ENCODE measurements at places on chromosomes 13 and 19.

GRCh38 chr13:48159401-48159800, 64.5 kb upstream of the MED4 start:
- peak; percentile 65 for DNase-seq

- no peak for DNase-seq
These were observed 1055.6 kb downstream of the PCDH17 start for GRCh38 chr13:58687148-58687547.

DNA sequence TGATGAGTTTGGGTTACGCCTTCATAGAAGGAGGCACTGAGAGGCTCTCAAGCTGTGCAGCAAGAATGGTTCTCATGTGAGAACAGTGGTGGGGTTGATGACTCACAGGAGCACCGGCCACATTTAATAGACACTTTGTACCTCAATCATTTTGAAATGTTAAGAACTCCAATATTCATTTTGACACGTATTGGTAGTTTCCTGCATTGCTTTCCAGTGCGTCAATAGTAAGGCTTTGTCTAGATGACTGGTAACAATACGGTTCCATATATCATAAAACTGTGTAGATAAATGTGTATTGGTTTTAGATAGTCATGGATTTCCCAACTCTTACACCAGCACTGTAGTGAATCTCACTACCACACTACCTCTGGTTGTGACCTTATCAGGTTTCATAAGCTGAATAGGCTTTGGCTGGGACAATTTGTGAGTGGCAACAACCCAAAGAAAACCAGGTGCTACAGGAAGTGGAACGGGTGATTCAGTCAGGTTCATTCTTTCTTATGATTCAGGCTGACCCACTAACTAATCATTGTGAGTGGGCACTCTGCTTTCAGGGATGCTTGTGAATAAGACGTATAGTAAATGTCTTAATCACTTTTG, 362.6 kb downstream of the KLF5 start:
- DNase-seq = peak; percentile 8

GRCh38 chr19:49937750-49938381, 8.6 kb upstream of the NUP62 start:
- DNase-seq = peak; percentile 81

DNA sequence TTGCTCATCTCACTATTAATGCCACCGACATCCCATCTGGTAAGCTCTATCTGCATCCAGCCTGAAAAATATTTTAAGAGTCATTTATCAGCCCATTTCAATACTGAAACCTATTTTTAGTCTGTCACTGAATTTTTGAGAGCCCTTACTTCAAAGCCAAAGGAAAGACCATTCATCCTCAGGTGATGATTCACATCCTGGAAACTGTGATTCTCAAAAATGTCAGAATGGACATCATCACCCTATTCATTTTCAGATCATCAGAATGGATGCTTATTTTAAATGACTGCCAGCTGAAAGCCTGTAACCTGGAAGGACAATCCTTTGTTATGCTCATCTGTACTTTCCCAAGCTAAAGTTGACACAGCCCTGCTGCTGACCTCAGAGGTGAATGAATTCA, 27.0 kb downstream of the TNFSF11 start:
- DNase-seq = peak; percentile 6

- DNase-seq = no peak
These were observed 47.2 kb downstream of the TM9SF2 start for GRCh38 chr13:99548448-99548847.

- no peak for DNase-seq
These were observed 80.7 kb downstream of the TEX29 start for GRCh38 chr13:111401151-111401550.

DNA sequence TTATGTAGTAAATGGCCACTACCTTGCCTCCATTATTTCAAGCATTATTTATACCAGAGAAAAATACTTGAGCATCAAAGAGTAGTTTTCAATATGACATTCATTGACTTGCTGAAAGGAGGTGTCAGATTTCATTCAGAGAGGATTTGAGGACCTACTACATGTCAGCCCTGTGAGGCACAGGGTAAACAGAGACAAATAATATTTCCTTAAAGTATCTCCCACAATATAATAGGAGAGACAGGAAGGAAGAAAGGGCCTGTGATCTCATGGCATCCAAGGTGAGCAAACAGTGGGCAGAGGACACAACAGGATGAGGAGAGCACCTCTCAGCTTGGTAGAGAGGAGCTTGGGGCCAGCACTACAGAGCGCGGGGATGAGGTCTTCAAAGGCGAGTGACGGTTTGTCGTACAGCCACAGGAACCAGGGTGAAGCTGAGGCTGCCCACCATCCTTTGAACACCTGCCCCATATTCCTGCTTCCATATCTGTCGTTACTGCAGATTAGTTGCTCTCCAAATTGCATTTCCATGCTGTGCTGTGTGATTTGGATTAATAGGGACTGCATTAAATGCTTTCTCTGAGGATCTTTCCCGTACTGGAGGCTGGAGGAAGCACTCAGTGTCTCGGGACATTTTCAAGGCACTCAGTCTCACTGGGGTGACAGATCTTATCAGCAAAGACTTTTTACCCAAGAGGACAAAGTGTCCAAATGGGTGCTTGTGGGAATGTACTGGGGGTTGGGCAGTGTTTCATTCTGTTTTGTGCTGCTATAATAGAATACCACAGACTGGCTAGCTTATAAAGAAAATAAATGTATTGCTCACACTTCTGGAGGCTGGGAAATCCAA, 59.2 kb downstream of the GJA3 start:
- no peak for DNase-seq

GRCh38 chr13:32642316-32642715, 56.1 kb downstream of the PDS5B start:
- no peak for DNase-seq

DNA sequence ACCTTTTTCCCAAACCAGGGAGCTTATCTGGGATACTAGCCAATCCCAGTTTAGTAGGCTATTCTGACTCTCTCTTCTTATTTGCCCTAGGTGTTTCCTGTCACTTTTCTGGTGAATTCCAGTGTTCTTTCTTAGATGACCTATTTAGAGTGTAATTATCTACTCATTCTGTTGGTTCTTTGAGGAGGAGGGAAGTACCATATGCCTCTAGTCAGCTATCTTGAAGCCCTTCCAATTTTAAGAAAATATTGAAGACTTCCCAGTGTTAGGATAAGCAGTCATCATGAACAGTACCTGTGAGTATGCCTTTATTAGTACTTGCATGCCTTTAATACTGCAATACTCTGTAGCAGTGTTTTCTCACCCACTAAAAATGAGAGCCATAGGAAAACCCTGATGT, 724.3 kb upstream of the SLITRK1 start:
- DNase-seq = peak; percentile 1

- DNase-seq = no peak
These were observed 11.3 kb upstream of the PRKD2 start for GRCh38 chr19:46728208-46728607.

DNA sequence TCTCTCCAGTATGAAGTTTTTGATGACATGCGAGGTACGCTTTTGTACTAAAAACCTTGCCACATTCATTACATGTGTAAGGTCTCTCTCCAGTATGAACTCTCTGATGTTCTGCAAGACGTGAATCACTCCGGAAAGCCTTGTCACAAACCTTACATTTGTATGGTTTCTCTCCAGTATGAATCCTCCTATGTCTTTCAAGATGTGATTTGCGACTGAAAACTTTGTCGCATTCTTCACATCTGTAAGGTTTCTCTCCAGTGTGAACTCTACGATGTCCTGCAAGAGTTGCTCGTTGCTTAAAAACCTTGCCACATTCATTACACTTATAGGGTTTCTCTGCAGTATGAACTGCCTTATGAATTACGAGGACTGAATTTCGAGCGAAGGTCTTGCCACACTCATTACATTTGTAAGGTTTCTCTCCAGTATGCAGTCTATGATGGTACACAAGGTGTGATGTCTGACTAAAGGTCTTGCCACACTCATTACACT, 16.5 kb downstream of the ZNF320 start:
- no peak for DNase-seq

GRCh38 chr13:58977085-58977484, 1186.6 kb downstream of the DIAPH3 start:
- no peak for DNase-seq

DNA sequence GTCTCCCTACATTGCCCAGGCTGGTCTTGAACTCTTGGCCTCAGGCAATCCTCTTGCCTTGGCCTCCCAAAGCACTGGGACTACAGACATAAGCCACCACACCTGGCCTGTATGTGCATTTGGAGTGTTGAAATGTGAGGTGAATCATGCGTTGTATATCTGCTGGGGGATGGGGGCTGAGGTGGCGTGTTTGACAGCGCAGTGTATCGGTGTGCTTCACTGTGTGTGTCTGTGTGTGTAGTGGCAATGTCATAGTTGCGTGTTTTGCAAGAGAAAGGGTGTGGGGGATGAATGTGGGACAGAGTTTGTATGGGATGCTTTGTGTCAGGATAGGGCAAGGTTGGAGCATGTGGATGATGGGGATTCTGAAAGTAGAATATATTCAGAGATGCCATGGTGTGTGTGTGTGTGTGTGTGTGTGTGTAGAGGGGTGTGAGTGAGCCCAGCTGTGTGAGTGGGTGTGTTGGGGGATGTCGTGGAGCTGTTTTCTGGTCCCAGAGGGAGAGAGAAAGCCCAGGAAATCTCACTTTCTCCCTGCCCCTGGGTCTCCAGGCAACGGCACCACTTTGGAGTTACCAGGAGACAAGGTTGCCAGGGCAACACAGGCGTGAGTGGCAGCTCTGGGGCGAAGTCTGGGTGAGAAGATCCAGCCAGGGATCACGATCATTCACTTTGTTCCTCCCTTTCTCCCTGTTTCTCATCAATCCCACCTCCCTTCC, 1.1 kb upstream of the SWSAP1 start:
- peak; percentile 42 for DNase-seq

DNA sequence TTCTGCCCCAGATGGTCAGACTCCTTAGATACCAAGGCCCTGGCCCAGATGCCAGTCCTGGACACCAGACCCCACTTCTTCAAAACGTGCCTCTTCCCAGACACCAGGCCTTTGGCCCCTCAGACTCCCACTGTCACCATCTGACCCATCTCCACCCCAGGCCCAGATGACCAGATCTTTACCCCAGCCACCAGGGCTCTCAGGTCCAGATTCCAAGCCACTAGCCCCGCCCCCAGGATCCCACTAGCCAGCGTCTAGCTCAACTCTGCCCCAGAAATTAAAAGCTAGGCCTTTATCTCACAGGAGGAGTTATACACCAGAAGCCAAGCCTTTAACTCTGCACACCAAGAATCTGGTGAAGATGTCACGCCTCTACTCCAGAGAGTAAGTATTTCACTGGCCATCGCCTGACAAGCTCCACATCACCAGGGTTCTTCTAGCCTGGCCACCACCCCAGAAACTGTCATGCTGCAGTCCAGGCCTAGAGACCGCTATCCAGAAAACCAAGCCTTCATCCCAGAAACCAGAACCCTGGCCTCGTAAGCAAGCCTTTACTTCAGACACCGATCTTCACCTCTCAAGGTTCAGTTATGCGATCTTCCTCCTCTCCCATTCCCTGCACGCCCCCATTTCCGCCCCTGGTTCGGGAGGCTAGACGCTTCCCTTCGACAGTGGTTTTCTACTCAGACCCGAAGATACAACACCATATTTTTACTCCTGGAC, 595 bp downstream of the XAB2 start:
- DNase-seq = peak; percentile 48

DNA sequence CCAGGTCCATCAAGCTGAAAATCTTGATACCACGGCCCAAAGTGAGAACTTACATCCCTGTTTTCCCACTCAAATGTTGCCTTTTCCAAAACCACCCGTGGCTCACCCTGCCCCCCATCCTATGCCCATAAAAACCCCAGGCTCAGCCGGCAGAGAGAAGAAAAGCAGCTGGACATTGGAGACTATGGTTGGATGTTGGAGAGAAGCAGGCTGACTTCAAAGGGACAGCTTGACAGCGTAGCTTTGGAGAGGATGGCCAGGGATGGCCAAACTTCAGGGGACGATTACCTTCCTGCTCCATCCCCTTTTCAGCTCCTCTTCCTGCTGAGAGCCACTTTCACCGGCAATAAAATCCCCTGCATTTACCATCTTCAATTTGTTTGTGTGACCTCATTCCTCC, 3.5 kb upstream of the ZNF792 start:
- no peak for DNase-seq

- DNase-seq = no peak
These were observed 878.6 kb upstream of the PCDH20 start for GRCh38 chr13:62294244-62294643.

DNA sequence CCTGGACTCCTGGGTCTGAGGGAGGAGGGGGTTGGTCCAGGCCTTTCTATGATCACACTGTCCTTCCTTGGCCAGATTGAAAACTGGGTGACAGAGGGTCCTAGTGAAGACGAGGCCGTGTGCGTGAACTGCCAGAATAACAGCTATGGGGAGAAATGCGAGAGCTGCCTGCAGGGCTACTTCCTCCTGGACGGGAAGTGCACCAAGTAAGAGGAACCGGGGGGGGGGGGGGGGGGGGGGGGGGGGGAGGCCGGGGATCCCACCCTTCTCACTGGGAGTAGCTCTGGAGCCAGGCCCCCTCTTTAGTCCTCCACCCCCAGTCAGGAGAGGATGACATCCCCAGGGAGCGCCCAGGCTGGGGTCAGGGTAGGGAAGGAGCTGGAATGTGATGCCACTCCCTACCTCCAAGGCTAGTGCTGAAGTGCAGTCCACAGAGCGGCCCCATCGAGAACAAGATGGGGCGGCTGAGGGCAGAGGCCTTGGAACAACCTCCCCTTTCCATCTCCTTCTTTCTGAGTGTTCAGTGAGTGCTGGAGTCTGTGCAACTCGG, 19.4 kb downstream of the CNFN start:
- DNase-seq = no peak

- DNase-seq = peak; percentile 98
These were observed 2.1 kb downstream of the DAPK3 start for GRCh38 chr19:3968556-3969434.

GRCh38 chr13:45289936-45290563, 50.9 kb downstream of the TPT1 start:
- DNase-seq = no peak

DNA sequence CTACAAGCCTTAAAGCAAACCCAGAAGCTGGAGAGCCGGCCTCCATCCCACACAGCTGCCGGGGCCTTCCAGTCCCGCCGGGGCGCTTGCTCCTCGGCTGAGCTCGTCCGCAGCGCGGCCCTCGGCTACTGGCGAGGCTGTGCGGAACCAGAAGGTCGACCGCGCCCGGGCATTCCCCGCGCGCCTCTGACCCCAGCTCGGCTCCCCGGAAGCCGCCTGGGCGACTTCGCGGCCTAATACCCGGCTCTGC, 863 bp downstream of the ANKRD10 start:
- DNase-seq = peak; percentile 79

- DNase-seq = no peak
These were observed 33.5 kb downstream of the CNMD start for GRCh38 chr13:52706081-52706480.

- DNase-seq = no peak
These were observed 124.2 kb downstream of the CDK8 start for GRCh38 chr13:26378116-26378515.

All from GM23248 (cell line).